ENCODE measurements at places on chromosomes 16 and 17. TPM values are rescaled to one million over a fixed set of nuclear protein-coding genes. Genes with fewer than 3 reads are reported as not detected.

DNA sequence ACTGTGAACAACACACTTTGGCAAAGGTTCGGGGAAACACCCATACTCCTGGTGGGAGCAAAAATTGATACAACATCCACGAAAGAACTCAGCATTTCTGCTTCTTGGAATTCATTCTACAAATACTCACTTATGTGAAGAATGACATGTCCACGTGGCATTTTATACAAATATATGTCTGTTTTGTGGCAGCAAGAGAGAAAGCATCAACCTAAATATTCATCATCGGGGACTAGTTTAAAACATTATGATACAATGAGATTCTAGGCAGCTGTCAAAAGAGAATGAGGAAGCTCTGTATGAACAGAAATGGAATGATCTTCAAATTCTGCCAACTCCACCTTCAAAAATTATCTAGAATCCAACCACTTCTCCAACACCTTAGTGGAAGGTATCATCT lies 25.7 kb upstream of the ALOX15 start:
- no peak for DNase-seq
- no peak overlapping the region for H3K4me3 ChIP-seq
- H3K27me3 ChIP-seq, result peaks cover 8% of the 10 kb centered on the region
- no peak overlapping the region for H3K27ac ChIP-seq
- H3K36me3 ChIP-seq, result peaks cover 15% of the 10 kb centered on the region

FBXO39 gene
- 0.26 TPM for total RNA-seq

- no peak overlapping the region for H3K27ac ChIP-seq
- H3K4me1 ChIP-seq, result no peaks in the 10 kb centered on the region
- no peak for DNase-seq
- no peaks in the 10 kb centered on the region for H3K27me3 ChIP-seq
Measured at GRCh38 chr16:10652730-10653590, 41.8 kb downstream of the TEKT5 start.

DNA sequence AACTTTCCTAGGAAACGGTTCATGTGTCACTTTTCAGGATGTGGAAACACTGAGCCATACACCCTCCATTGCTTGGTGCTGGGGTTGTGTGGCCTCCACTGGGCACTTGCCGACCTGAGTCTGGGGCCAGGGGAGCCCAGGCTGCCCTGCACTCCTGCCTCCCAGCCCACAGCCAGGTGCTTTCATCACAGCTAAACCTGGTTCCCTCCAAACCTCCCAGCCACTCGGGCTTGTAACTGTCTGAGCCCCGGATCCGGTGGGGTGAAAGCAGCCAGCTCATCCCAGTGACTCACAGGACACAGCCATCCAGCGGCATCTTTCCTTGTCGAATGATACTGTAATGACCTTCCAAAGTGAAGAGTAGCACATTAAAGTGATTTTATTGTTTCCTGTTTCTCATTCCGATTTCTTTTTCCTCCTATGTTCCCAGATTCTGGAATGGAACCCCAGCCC lies 19.8 kb downstream of the CARHSP1 start:
- no peak overlapping the region for H3K4me3 ChIP-seq
- no peaks in the 10 kb centered on the region for H3K27me3 ChIP-seq
- no peaks in the 10 kb centered on the region for H3K4me1 ChIP-seq
- H3K27ac ChIP-seq, result no peak overlapping the region

Measured in T-cell (primary cell).